A549 treated with dexamethasone at 1 μM for 4 hours (cell line): ENCODE measurements at places on chromosomes 11 and 22. TPM values are rescaled to one million over a fixed set of nuclear protein-coding genes. Genes with fewer than 3 reads are reported as not detected.

MOGAT2 gene
- total RNA-seq = 0.05 to 0.09 TPM in 2 of 5 replicates, not detected in the others

TMPRSS13 gene
- not detected in 5 replicates for total RNA-seq

KDM4D gene
- total RNA-seq = 0.31 to 0.53 TPM (median 0.39 TPM) in 5 replicates

ACTN3 gene
- 0.04 to 0.06 TPM (median 0.04 TPM) in 4 of 5 replicates, not detected in the other for total RNA-seq

ATG13 gene
- total RNA-seq = 45.7 to 53.8 TPM (median 49.5 TPM) in 5 replicates

TRIM49B gene
- 0.06 TPM in 1 of 5 replicates, not detected in the others for total RNA-seq

MAPK8IP2 gene
- total RNA-seq = 2.5 to 4.0 TPM (median 3.6 TPM) in 5 replicates

KCNK4 gene
- total RNA-seq = 0.11 TPM in 2 of 5 replicates, not detected in the others

APOA1 gene
- 0.12 to 0.34 TPM (median 0.20 TPM) in 5 replicates for total RNA-seq

CHRM1 gene
- total RNA-seq = 0.03 to 0.24 TPM (median 0.09 TPM) in 4 of 5 replicates, not detected in the other

GRM5 gene
- total RNA-seq = not detected in 5 replicates

NTM gene
- total RNA-seq = not detected in 5 replicates

OR5A1 gene
- total RNA-seq = not detected in 5 replicates

APLNR gene
- total RNA-seq = 0.04 TPM in 1 of 5 replicates, not detected in the others

SMC1B gene
- total RNA-seq = 0.02 to 0.05 TPM (median 0.03 TPM) in 4 of 5 replicates, not detected in the other

MAJIN gene
- total RNA-seq = not detected in 5 replicates

DCHS1 gene
- 0.07 to 0.15 TPM (median 0.09 TPM) in 5 replicates for total RNA-seq

OR51F2 gene
- total RNA-seq = not detected in 5 replicates

OR8B8 gene
- not detected in 5 replicates for total RNA-seq

ANKK1 gene
- total RNA-seq = 0.04 to 0.07 TPM in 2 of 5 replicates, not detected in the others

MMP8 gene
- total RNA-seq = not detected in 5 replicates

LMO2 gene
- total RNA-seq = 0.53 to 0.79 TPM (median 0.68 TPM) in 5 replicates

ZBTB16 gene
- 0.76 to 1.6 TPM (median 1.3 TPM) in 5 replicates for total RNA-seq

OR52D1 gene
- total RNA-seq = not detected in 5 replicates

MYEOV gene
- 104 to 129 TPM (median 116 TPM) in 5 replicates for total RNA-seq

LUZP2 gene
- not detected in 5 replicates for total RNA-seq

PLA2G3 gene
- not detected in 5 replicates for total RNA-seq

CD6 gene
- total RNA-seq = 0.05 to 0.41 TPM (median 0.11 TPM) in 5 replicates

CDCA5 gene
- total RNA-seq = 64.4 to 77.1 TPM (median 72.9 TPM) in 5 replicates

IGSF9B gene
- 1.7 to 3.7 TPM (median 3.2 TPM) in 5 replicates for total RNA-seq

GPR152 gene
- 0.07 TPM in 1 of 5 replicates, not detected in the others for total RNA-seq

BRMS1 gene
- 76.8 to 96.5 TPM (median 84.8 TPM) in 5 replicates for total RNA-seq

GAL3ST3 gene
- not detected in 5 replicates for total RNA-seq

SLC7A4 gene
- total RNA-seq = not detected in 5 replicates

C11orf16 gene
- total RNA-seq = not detected in 5 replicates
